ENCODE measurements at places on chromosomes 5 and 9.

DNA sequence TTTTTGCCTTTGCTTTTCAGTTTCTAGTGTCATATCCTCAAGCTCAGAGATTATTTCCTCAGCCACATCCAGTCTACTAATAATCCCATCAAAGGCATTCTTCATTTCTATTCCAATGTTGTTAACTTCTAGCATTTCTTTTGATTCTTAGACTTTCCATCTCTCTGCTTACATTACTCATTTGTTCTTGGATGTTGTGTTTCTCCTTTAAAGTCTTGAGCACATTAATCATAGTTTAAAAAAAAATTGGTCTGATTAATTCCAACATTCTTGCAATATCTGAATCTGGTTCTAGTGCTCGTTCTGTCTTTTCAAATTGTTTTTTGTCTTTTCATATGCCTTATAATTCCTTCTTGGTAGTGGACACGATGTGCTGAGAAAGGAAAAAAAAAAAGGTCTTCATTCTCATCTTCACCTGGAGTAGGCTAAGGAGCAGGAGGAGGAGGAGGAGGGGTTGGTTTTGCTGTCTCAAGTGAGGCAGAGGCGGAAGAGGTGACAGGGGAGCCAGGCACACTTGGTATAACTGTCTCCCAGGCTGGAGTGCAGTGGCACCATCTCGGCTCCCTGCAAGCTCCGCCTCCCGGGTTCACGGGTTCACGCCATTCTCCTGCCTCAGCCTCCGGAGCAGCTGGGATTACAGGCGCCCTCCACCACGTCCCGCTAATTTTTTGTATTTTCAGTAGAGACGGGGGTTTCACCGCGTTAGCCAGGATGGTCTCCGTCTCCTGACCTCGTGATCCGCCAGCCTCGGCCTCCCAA lies 16.3 kb downstream of the PRXL2C start:
- no peak for DNase-seq

DNA sequence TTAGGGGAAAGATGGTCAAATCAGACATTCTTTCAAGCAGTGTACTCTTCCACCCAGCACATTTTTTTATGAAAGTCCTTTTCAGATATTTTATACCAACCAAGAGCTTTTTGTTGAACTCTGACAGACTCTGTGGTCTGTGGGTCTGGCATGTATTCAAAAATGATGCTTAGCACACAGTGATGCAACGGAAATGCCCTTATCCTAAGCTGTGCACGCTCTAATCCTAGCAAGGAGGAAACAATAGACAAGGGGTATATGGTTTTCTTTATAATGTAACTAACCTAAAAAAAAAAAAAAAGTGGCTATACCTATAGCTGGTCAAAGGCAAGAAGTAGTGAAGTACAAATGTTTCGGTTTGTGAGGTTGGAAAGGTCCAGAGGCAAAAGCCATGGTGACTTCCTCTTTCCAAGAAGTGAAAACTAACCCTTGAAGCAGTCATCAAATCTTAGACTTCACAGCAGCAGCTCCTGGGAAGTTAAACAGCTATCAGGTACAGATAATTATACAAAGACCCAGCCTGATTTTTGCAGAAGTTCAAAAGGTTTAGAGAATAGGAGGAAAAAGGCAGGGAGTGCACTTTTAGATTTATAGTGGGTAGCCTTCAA lies 82.5 kb downstream of the SEMA6A start:
- no peak for DNase-seq

GRCh38 chr5:25744908-25745307 lies 1100.1 kb upstream of the CDH10 start:
- peak; percentile 13 for DNase-seq

- no peak for DNase-seq
These were observed 213.7 kb downstream of the NXNL2 start for GRCh38 chr9:88748566-88749261.

- no peak for DNase-seq
These were observed 11.5 kb upstream of the F2RL2 start for GRCh38 chr5:76634661-76635060.

DNA sequence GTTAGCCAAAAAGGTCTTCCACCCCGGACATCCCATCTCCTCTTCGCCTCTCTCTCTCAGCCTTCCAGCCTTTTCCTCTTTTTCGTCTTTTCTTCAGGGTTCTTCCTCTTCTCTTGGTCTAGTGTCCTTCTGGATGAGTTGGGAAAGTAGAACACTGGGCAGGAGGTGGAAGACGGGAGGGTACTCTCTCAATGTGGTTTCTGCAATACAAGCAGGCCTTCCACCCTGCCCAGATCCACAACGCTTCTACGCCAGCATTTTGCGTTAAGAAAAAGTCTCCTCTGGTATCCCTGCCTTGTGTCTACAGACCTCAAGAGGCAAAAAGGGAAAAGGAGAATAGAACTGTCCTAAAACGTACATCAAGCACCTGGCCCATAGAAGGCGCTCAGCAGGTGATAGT lies 587.8 kb downstream of the BNC2 start:
- no peak for DNase-seq

- DNase-seq, result no peak
These were observed 110.2 kb downstream of the PCSK1 start for GRCh38 chr5:96322865-96323264.

GRCh38 chr9:135087489-135087792 lies at the start of gene OLFM1:
OLFM1 (plus strand) TSS chr9:135087668; CDS start chr9:135087990, 322 bp downstream.
- peak; percentile 82 for DNase-seq

DNA sequence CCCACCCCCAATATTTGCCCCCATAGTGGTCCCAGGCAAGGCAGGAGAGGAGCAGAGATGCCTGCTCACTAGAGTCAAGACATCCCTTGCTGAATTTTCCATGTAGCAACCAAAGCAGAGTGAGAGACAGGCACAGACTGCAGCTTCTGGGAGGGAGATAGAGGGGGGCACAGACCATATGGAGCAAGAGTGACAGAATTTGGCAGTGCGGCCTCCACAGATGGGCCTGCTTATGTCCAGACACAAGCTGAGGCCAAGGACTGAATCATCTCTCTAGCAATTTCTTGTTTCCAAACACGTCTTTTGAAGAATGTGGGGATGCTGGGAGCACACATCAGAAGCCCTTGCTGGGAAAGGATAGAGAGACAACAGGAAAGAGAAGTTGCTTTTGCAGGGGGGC lies 53.0 kb upstream of the ALDH1B1 start:
- no peak for DNase-seq

- DNase-seq, result no peak
These were observed 8.4 kb upstream of the DMRT3 start for GRCh38 chr9:967903-968641.

DNA sequence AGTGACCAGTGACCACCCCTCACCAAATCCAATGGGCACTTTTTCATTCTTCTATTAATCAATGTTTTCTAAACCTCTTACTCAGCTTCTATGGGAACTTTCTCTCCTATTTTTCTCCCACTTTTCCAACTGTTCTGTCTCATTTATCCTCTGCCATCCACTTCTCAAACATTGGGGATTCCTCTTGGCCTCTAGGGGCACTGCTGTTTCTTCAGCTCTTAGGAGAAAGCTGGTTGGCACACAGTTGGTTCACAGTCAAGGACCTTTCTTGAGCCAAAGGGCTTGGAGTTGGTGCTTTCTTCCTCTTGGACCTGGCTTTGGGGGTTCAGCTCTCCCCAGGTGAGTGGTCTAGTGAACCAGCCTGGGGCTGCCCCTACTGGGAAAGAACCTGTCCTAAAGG lies 112.2 kb upstream of the LHFPL2 start:
- no peak for DNase-seq

GRCh38 chr5:67203701-67204074 lies 7.1 kb upstream of the CD180 start:
- DNase-seq, result no peak

DNA sequence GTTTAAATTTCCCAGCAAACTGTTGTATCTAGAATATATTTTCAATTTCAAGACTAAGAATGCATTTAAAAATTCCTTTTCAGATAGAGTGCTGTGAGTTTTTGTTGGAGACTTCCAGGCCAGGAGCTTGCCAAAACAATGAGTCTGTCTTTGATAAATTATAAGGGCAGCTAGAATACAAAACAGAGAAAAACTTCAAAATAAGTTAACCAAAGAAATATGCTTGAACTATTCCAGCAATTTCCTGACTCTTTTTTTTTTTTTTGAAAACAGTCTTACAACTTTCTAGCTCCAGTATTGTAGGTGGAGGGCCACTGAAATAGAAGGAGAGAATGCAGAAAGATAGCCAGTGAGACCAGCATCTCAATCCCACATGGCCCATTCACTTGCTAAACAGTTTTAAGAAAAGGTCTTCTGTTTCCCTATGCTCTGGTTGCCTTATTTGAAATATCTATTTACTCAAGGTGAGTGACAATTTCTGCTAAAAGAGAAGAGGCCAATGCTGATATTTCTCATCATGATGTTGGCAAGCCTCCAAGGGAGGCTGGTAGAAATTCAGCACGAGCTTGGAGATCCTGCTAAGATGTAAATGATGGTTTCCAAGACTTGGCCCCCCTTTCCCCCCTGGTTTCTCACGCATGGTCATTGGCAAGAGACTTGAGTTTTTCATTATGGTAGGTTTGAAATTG lies 103.2 kb downstream of the USP20 start:
- no peak for DNase-seq

GRCh38 chr5:158751961-158752655 lies 347.6 kb downstream of the EBF1 start:
- DNase-seq, result no peak

DNA sequence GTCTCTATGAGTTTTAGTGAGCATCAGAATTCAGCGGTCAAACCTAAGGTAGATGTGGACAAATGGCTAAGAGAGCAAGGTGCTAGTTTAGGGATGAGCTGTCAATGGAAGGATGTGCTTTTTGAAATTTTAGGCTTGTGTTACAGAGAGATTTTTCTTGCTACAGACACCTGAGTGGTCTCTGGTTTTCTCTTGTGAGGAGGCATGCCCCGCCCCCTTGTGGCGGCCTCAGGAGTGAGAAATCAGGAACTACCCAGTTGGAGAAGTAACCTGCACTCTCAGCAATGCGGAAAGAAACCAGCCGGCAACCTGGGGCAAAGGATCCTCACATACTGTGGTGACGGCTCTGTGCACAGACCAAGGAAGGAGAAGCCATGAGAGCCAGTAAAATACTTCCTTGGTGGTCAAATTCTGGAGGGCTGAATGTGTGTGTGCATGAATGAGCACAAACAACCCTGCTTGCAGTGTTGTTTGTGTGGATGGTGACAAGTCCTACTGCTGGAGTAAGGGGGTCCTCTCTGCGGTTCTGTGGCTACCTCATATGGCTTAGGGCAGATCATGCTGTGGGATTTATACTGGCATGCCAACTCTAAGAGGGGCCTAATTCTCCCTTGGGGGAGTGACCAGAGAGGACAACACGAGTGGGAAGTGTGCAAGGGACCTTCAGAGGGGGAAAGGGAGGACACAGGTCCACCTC lies 16.7 kb upstream of the HSD17B4 start:
- no peak for DNase-seq

DNA sequence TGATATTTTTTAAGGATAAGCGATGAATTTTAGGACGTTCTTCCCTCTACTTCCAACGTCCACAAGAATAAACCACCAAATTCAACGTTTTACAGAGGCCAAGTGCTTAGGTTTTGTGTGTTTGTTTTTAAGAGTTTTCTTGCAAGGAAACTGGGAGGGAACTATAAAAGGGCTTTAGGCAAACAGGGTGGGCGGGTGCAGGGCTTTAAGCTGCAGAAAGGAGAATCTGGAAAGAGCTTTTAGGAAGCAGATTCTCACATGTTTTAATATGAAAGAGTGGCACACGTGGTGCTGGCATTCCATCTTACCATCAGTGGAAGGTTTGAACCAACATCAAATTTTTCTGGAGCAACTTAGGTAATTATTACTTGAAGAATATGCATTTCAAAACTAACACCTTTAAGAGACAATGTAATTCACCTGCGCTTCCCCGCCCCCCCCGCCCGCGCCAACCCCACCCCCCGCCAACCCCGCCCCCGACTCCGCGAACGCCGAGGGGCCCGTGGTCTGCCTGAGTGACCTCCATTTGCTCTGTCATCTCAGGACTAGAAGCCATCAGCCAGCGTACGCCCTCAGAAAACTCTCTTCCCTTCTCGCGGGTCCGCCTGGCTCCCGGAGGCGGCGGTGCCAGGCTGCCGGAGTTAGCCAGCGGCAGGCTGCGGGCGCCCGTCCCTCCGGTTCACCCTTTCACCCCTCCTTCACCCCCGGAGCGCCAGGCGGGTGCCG lies 911 bp upstream of the PIK3R1 start:
- DNase-seq, result no peak

- no peak for DNase-seq
These were observed 4.3 kb downstream of the ATP6V1G1 start for GRCh38 chr9:114591849-114592248.

- DNase-seq, result no peak
These were observed 24.8 kb downstream of the IL6ST start for GRCh38 chr5:55969956-55970355.

GRCh38 chr5:464446-464842 lies 21.5 kb downstream of the EXOC3 start:
- DNase-seq, result no peak

- no peak for DNase-seq
These were observed 43.1 kb downstream of the HABP4 start for GRCh38 chr9:96492993-96493531.

- DNase-seq, result no peak
These were observed 71.5 kb upstream of the HSPA9 start for GRCh38 chr5:138646671-138647070.

GRCh38 chr5:111968459-111968858 lies 211.5 kb upstream of the NREP start:
- DNase-seq, result no peak

GRCh38 chr5:88672644-88673252 lies 210.2 kb downstream of the MEF2C start:
- DNase-seq, result no peak

- no peak for DNase-seq
These were observed 720.7 kb downstream of the TLE1 start for GRCh38 chr9:80968611-80969010.

GRCh38 chr5:128693764-128694163 lies 155.7 kb upstream of the FBN2 start:
- no peak for DNase-seq

GRCh38 chr9:99373912-99374311 lies 151.8 kb downstream of the SEC61B start:
- DNase-seq, result no peak

DNA sequence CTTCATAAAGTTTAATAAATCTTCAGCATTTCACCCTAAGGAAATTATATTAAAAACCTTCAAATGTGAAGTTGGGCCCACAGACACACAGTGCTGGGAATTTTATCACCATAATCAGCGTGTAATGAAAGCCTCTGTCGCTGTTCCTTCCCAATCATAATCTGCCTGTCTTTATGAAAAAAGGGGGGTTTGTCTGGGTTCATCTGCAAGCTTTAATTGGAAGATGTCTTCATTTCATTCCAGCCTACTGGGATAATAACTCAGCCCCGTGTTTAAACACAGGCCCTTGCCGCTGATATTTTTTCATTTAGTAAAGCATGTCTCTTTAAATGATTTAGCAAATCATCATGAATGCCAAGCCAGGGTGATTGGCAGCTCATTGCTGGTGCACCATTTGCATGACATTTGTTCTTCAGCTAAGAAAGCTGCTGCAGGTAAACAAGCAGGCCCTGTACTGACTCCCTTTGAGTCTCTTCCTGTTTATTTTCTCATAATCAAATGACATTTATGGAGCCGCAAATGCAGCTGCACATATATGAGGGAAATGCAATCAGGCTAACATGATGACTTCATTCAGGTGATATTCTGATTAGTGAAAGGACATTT lies 362.9 kb upstream of the TLE4 start:
- peak; percentile 5 for DNase-seq
